ENCODE measurements at places on chromosomes 12 and 14.

- no peak for DNase-seq
Observed at GRCh38 chr14:59751578-59751977, 119.0 kb downstream of the RTN1 start.

DNA sequence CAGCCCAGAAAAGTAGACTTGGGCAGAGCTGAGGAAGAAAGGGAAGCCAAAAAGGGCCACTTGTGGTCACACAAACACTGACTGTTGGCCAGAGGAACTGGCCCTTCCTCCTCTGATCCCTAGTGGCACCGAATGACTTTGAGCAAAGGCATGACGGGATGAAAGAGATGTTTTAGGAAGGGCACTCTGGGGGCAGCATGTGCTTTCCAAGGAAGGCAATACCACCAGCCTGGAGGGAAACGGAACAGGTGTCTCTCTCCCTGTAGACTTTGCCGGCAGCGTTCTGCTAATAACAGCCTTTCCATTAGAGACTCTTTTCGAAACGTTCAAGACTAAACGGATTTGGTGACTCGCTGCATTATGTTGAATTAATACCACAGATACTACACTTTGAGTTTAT, 12.3 kb upstream of the FBXO21 start:
- DNase-seq: no peak

DNA sequence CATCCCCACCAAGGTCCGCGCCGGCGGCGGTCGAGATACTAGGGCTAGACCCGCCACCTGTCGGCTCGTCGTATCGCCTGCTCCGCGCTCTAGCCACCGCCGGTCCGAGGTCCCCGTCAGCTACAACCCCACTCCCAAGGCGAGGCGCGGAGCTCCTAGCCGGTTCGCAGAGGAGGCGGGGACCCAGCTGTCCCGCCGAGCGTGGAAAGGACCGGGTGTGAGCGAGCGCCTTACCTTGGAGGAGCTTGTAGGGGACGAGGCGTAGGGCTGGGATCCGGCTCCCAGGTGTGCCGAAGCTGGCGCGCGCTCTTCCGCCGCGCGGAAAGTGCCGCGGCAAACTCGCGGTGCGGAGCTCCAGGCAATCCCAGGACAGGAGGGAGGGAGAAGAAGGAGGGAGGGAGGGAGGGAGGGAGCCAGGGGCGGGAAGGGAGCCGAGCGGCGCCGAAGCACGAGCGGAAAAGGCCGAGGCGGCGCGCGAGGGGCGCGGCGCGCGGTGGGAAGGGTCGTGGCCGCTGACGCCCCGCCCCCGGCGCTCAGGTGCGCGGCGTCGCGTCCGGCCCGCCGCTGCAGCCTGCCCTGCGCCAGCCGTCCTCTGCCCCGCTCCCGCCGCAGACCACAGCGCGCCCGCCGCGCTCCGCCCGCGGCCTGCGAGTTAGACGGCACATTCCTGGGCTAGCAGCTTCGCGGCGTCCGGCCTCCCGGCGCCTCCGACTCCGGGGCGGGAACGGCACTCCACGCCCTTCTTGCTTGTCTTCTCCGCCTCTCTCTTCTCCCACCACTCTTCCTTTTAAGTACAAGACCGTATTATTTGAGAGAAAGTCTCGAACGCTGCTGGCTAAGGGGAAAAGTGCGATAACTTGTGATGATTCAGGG, at the start of gene PAWR:
Gene PAWR, minus strand, starts transcription at position 327 of the 873 bp plus-strand sequence. CDS start 720 bp downstream, outside the sequence.
- peak; percentile 6 for DNase-seq

DNA sequence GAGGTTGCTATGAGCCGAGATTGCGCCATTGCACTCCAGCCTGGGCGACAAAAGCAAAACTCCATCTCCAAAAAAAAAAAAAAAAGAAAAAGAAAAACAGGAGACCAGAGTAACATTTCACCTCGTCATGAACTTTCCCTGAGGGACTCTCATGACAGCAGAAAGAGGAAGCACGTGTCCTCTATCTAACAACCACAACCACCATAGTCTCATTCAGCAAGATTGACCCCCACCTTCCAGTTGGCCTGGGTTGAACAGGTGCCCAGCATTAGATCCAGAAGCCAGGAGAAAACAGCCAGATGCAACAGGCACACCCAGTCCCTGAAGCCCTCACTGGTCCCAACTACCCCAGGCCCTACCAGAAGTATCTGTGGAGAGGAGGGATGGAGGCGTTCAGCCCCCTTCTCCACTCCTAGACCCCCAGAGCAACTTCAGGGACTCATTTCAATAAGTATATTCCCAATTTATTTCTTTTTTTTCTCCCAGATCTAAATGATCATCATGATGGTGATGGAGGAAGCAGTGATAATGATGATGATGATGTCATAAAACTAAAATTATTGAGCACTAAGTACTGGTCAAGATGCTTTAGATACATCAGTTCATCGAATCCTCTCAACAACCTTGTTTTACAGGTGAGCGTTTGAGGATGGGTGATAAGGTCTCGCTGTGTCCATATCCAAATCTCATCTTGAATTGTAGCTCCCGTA, 235.0 kb downstream of the EFCAB11 start:
- DNase-seq: no peak

- peak; percentile 45 for DNase-seq
Observed at GRCh38 chr12:110694330-110694901, 5.5 kb upstream of the HVCN1 start.

DNA sequence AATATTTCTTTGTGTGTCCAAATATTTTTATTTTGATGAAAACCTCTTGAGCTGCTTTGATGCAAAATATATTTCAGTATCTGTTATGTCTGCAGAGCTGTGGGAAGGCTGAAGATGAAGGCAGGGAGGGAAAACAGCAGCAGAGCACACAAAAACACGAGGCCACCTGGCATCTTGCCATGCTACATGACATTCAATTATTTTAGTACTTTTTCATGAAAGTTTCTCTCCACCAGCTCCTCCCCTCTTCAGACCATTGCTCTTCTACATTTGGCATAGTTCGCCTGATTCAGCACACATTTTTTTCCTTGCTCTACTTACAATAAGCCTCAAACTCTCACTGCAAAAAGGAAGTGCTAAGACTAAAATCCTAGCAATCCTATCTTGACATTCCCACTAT, 4.6 kb upstream of the ALX1 start:
- no peak for DNase-seq

- no peak for DNase-seq
Observed at GRCh38 chr12:53391724-53392123, 11.7 kb downstream of the SP1 start.

DNA sequence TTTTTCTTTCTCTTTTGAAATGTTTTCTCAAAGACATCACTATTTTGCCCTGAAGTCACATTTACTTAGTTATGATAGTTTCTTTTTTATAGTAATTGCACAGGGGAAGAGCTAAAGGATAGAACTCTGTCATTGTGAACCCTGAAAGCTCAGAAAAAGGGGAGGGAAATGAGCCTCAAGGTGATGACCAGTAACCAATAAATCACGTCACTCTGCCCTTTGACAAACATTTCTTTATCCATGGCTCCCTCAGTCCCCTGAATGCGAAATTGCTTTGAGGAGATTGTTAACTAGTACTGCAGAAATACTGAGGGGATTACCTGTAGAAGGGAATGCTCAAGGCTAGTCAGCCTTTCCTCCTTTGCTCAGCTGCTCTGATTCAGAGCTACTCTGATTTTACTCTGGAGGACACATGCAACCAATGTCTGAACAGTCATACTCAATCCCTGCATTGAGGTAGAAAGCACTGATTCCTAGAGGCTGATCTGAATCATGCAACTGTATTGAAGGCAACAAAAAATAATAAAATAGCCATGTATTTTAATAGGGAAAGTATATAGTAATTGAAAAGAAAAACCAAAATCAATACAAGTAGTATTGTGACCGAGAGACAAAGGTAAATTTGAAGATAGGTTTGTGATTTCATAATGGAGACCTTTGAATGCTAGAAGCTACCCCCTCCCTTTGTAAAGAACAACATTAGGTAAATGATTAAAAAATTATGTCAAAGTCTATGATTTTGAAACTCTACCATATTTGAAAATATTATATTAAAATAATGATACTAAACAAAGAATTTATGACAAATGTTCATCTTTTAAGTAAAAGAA, 24.7 kb downstream of the SLCO1B1 start:
- no peak for DNase-seq

DNA sequence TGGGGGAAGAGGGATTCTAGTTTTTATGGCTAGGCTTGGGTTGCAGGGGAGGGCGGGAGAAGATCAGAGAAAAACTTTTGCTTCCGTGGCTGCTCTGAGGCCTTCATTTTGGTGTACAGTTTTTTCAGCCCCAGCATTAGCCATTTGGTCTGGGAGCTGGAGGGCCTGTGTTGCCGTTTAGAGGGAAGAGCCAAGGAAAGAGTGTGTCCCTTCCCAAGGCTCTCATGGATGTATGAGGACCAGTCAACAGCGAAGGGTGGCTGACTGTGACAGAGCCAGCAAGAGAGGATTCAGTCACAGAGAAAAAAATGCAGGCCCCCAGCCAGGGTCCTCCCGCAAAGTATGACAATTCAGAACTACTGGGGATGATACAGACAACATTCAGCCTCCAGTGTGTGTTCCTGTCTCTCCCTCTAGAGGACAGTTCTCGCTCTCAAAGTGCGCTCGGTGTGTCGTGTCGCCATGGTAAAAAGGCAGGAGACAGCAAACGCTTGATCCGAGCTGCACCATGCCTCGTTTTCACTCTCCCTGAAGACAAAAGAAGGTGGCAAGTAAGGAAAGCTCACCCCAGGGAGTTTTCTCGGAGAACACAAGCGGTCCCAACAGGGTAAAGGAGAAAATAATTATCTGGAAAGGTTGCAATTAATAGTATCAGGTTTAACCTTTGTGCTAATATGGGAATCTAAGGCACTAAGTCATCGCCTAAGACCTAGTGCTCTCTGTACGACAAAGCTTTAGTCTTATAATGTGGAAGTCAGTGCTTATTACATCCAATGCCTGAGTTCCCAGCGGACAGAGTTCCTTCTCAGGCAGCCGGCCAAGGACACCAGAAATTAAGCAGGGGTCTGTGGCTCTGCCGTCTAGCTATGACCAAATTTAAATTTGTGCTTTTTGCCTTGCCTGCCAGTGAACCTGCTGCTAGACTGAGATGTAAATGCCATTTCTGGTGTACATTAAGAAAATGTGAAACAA, 157.3 kb upstream of the PLXNC1 start:
- DNase-seq: peak; percentile 49

- no peak for DNase-seq
Observed at GRCh38 chr14:24607081-24607480, 2.4 kb downstream of the GZMH start.

- no peak for DNase-seq
Observed at GRCh38 chr12:45338272-45338671, 122.4 kb downstream of the ANO6 start.

- DNase-seq: no peak
Observed at GRCh38 chr14:67195279-67195678, 6.0 kb downstream of the GARIN2 start.

DNA sequence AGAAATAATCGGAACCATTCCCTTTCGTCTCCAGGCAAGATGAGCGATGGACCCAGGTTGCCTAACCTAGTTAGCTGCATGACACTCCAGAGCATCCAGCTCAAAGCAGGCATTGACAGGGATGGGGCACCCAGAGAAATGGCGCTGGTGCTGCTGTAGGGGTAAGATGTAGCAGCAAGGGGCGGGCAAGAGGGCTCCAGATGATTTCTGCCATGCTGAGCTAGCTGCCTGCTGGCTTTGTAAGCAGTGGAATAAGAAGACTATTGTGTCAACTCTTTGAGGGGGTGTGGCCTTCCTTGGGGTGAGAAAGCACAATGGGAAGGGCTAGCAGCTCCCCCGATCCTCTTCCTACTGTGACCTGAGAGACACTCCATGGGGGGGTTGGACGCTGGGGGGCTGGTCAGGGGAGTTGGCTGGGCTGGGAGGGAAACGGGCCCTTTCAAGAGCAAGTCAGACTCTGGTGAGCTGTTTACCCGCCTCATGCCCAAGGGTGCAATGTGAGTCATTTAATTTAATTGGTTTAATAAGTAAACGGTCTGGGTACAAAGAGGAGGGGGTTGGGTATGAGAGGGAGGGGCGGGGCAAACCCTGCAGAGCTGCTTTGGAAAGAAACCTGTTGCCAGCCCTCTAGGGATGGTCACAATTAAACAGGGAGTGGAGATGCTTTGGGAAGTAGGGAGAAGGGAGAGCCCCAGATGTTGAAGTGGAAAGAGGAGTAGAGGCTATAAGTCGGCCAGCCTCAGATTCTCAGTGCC, 50.5 kb downstream of the B4GALNT3 start:
- peak; percentile 35 for DNase-seq

DNA sequence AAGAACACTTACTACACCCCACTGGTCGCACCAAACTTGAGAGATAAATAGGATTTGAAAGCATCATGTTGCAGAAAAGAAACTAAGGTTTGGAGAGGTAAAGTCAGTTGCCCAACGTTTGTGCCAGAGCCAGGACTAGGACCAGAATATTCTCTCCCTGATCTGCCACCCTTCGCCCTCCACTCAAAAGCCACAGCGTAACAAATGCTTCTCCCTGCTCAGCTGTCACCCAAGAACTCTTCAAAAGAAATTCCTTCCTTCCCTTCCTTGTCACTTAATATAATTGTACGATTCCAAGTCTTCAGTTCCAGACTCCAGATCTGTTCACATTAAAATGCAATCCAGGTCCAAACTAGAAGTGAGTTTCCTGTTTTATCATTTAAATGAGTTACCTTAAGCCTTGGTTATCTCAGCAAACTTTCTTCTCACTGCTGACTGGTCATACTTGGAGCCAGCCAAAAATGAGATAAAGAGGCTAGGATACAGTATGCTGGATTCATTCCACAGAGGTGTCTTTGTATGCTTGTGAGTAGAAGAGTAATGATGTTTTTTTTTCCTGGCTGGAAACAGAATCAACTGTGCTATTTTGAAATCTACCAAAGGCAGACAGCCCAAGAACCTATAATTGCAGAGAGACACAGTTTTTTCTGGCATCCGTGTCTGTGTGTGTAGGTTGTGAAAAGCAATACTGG, 12.8 kb upstream of the PPFIBP1 start:
- DNase-seq: no peak

- DNase-seq: no peak
Observed at GRCh38 chr14:65335411-65335947, 77.1 kb upstream of the FUT8 start.

- no peak for DNase-seq
Observed at GRCh38 chr12:54393743-54394142, 9.2 kb upstream of the ZNF385A start.

GRCh38 chr14:74792249-74793039, 29.3 kb downstream of the YLPM1 start:
- DNase-seq: no peak

- DNase-seq: no peak
Observed at GRCh38 chr14:97642631-97643030, 845.4 kb downstream of the VRK1 start.

Data from putamen (tissue), 1 donor.